ENCODE measurements at places on chromosomes 1 and 21. TPM values are rescaled to one million over a fixed set of nuclear protein-coding genes. Genes with fewer than 3 reads are reported as not detected.

DNA sequence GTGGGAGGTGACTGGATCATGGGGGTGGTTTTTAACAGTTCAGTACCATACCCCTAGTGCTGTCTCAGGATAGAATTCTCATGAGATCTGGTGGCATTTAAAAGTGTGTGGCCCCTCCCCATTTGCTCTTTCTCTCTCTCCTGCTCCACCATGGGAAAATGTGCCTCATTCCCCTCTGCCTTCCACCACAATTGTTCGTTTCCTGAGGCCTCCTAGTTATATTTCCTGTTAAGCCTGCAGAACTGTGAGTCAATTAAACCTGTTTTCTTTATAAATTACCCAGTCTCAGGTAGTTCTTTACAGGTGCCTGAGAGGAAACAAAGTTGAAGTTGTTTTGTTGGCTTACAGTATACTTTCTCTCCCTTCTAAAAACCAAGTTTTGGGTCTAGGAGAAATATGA, 23.1 kb upstream of the SLC22A15 start:
- no peak for DNase-seq

GRCh38 chr1:38826262-38826661, 33.3 kb downstream of the RRAGC start:
- DNase-seq, result no peak

- no peak for DNase-seq
Measured at GRCh38 chr1:113747376-113747775, 11.9 kb downstream of the PHTF1 start.

DNA sequence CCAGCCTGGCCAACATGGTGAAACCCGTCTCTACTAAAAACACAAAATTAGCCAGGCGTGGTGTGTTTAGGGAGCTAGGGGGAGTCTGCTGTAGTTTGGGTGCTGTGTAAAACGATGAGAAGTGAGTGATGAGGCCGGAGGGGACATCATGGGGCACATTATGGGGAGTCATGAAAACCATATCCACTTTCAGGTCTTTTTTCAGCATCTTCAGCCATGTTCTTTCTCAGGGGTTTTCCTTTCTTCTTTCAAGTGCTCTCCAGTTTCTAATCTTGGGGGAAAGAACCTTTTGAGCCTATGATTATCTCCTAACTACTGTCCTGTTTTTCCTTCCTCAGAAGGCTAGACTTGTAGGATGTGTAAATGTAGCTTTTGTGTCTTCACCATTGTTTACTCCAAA, 14.4 kb downstream of the KDM4A start:
- DNase-seq, result no peak

DNA sequence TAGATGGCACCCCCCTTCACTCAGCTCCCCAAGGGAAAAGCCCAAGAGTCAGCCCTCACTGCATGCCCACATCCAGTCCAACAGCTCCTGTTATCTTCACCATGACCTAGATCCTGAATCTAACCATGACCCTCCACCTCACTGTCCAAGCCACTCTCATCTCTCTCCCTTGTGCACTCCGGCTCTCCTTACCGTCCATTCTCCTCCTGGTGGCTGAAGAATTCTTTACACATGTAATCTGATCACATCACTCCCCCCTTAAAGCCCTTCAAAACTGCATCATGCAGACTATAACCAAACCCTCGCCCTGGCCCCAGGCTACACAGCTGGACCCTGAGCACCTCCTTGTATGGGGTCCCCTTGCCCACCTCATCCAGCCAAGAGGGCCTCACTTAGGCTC, 14.0 kb upstream of the PAQR7 start:
- DNase-seq, result peak; percentile 32

DNA sequence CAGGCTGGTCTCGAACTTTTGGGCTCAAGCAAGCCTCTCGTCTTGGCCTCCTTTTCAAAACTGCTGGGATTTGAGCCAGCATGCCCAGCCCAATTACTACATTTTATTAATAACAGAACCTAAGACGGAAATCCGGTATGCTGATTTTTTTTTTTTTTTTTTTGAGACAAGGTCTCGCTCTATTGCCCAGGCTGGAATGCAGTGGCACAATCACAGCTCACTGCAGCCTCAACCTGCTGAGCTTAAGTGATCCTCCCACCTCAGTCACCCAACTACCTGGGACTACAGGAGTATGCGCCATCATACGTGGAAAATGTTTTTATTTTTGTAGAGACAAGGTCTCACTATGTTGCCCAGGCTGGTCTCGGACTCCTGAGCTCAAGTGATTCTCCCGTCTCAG, 20.2 kb downstream of the ACBD3 start:
- DNase-seq, result no peak

DNA sequence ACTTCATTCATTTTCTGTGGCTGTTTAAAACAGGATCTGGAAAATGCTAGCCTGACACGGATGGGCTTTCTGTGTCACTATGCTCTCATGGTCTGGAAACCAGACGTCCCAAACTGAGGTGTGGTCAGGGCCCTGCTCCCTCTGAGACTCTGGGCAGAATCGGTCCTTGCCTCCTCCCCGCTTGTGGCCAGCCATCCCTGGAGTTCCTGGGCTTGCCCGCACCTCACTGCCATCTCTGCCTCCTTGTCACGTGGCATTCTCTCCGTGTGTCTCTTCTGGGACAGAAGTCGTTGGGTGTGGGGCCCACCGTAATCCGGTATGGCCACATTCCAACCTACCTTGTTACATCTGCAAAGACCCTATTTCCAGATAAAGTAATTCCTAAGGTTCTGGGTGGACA, 10.1 kb upstream of the ACTRT2 start:
- no peak for DNase-seq

- no peak for DNase-seq
Measured at GRCh38 chr21:45857761-45858160, 123.8 kb upstream of the COL6A1 start.

DNA sequence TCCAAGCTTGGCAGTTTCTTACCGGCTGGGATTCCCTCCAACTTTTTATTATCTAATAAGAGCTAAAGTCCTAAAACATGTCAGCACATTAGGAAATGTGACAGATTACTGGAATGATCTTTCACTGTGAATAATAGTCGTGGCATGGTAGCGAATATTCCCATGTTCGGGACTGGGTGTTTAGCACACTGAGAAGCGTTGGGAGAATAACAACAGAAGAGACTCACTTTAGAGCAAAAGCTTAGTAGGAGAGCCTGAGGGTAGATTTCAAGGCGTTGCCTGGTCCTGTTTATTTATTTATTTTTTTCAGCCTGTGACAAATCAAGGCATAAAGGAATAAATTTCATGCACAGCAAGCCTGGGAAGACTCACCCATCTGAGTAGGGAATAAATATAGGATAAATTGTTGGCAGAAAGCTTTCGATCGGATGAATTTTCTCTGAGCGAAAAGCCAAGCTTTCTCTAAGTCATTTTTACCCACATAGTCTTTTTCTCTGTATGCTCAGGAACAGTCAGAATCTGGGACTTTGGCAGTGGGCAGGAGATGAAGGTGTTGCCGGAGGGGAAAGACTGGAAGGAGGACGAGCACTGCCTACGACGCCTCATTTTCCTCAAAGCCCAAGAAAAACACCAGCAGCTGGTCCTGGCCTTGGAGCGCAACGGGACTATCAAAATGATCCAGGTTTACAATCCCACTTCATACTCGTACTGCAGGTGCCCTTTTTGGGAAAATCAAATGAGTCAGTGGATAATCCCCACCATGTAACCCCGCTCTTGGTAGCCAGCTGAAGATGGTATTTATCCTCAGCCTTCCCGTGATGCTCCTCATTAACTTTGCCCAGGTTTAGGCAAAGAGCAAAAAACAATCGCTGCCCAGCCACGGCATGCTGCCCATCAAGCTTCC, 97.2 kb downstream of the WDR64 start:
- no peak for DNase-seq

DNA sequence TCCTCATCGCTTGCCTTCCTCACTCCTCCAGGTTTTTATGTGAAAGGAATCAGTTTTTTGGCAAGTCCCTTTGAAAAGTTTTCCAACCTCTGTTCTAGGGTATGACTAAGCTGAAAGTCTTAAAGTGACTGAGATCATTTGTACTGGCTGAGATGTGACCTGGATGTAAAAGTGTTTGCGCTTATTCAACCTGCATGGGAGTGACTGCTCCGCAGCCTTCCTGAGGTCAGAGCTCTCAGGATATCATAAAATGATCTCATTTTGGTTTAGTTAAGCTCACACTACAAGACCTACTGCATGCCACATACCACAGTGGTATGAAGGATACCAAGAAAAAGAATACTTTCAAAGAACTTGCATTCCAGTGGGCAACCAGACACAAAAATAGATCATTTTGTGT, 29.8 kb upstream of the TADA1 start:
- no peak for DNase-seq

GRCh38 chr1:87231703-87232367, 96.8 kb upstream of the LMO4 start:
- DNase-seq, result no peak

- no peak for DNase-seq
Measured at GRCh38 chr1:66069976-66070876, 277.5 kb downstream of the PDE4B start.

DNA sequence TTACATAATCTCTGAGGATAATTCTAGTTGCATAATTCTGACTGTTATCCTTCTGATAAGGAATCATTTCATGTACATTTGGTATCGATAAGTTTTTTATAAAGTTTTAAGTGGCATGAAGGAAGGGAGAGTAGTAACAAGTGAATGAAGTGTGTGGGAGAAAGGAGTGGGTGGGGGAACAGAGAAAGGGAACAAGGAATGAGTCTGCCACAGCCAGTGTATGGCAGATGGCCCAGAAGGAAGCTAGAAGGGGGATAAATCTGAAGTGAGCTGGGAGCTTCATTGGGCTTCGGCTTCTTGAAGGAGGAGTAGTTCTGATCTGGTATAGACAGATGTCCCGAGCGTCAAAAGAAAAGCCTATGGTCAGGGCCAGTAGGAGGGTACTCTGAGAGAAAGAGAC, 18.6 kb downstream of the ZBTB40 start:
- no peak for DNase-seq

DNA sequence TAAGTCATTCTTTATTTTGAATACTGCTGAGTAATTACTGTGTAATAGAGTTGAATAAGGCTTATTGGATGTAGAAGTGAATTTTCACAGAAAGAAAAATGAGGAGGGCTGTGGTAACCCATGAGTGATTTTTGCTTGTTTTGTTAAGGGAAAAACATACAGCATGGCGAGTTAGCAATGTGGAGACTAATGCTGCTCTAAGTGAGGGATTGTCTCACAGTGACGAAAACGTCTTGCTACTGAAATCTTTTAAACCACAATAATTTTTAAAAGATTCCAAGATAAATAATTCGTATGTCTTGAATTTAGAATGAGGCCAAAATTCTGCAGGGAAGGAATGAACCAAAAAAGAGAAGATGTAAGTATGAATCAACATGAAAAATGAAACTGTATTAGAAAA, 16.2 kb upstream of the PLA2G4A start:
- no peak for DNase-seq

CLCA4 gene
- not detected for polyA plus RNA-seq

SLC25A34 gene
- 0.19 TPM for polyA plus RNA-seq

KCNQ4 gene
- 0.24 TPM for polyA plus RNA-seq

CYP4A22 gene
- not detected for polyA plus RNA-seq

Measured in A549 (cell line).